Neural progenitor cell (in vitro differentiated cells): ENCODE measurements at places on chromosomes 1 and 21.

GRCh38 chr21:35602811-35603362, 457.4 kb downstream of the SETD4 start:
- no peak for DNase-seq

- no peak for DNase-seq
Measured at GRCh38 chr1:168792142-168792541, 63.1 kb upstream of the DPT start.

DNA sequence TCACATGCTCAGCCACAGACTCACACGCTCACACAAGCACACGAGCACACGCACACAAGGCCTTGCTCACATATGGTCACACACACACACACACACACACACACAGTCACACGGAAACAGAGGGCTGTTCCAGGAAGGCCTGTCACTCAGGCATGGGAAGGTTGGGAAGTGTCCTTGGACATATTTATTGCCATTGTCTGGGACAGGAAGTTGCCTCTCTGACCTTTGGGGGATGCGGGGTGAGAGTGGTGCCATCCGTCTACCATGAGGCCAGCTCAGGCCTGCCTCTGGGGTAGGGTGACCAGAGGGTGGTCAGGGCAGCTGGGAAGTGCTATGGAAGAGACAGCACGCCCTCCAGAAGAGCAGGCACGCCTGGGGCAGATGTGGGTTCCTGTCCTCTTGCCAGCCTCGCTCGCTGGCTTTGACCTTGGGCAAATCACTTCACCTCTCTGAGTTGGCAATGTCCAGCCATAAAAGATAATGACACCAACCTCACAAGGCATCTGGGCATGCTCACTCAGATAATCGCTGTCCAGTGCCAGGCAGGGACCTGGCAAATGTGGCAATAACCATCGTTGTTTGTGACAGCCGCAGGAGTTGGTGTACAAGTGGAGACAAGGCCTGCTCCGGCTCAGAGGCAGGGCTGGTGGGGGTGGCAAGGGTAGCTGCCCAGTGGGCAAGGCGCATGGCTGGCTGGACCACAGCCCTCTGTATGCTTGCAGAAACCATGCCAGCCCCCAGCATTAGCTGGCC, 8.0 kb upstream of the GUCA2A start:
- no peak for DNase-seq

DNA sequence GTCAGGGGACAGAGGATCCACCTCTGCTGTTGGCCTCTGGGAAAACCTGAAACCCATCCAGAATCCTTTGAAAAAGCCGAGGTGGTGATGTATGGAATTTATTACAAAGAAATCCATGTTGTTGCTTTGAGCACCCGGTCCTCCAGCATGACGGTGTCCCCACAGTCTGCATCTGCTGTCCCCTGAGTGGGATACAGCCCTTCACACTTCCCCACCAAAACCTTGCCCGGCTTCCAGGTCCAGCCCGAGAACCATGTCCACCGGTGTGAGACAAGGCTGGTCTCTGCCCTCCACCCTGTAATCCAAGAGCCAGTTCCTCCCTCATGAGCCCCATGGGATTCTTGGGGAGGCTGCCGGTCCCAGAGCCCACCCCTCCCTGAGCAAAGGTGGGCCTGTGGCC, 70.5 kb downstream of the STUM start:
- no peak for DNase-seq

DNA sequence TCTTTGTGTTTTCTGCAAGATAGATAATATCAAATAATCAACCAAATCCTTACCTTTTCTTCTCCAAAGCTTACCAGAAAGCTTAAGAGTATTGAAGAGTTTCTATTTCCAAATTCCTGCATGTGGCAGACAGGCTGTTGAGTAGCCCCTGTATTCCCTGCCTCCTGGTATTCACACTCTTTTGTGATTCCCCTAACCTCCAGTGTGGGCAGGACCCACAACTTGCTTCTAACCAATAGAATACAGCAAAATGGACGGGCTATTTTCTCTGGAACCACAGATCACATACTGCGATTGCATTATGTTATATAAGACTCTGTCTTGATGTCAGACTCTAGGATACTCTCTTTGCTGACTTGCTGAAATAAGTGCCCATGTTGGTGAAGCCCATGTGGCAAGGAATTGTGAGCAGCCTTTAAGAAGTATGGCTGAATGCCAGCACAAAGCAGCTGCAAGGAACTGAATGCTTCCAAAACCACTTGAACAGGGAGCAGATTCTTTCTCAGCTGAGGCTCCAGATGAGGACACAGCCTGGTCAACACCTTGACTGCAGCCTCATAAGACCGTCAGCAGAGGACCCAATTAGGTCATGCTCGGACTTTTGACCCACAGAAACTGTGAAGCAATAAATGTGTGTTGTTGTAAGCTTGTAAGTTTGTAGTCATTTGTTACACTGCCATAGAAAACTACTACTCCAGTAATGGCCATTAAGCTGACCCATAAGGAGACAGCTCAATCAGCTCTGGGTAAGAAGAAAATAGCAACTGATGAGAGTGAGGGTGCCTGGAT, 47.9 kb upstream of the PLXNA2 start:
- DNase-seq: no peak

GRCh38 chr1:64291931-64292330, 88.5 kb downstream of the UBE2U start:
- DNase-seq: no peak

DNA sequence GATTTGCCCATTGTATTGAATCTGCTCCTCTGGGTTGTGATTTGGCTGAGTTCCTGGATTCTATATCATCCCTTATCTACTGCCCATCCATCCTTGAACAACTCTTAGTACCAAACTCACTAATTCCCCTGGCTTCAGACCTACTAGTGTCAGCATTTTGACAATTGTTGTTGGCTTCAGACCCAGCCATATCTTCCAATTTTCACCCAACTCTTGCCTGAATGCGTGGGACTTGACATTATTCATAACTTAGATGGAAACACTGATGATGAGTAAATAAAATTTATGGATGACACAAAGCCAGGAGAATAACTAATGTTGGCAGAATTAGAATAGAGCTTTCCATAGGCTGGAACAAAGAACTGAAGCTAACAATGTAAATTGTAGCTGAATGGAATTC, 27.3 kb upstream of the EDEM3 start:
- no peak for DNase-seq

GRCh38 chr21:27771938-27772483, 805.1 kb upstream of the ADAMTS5 start:
- no peak for DNase-seq

DNA sequence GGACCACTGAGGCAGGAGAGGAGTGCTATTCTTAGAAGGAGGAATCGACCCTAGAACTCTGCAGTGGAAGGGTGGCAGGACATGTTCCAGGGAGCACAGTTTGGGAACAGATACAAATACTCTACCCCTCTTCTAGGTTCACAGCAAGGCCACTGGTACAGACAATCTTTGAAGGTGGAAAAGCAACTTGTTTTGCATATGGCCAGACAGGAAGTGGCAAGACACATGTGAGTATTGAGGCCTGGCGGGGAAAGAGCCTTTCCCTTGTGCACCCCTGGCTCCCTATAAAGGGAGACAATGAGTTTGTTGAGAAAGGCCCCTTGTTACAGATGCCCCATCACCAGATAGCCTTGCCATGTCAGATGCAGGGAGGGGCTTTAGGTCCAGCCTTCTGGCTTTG, 17.8 kb downstream of the KIF2C start:
- DNase-seq: no peak

GRCh38 chr1:145889722-145890121, 4.1 kb upstream of the ANKRD35 start:
- peak; percentile 15 for DNase-seq

DNA sequence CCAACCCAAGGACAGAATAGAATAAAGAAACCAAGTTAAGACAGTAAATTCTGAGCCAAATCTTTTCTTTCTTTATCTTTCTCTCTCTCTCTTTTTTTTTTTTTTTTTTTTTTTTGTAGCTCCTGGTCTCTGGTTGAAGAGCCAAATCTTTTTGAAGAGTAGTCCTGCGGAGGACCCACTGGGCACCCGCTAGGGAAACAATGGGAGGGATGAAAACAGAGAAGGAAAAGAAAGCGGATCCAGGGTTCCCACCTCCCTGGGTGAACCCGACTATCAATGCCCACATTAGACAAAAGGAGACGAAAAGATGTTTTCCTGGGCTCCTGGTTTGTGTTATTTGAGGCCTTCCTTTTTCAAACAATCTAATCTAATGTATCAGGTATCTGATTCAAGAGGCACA, 49.8 kb upstream of the FBXO28 start:
- peak; percentile 51 for DNase-seq

DNA sequence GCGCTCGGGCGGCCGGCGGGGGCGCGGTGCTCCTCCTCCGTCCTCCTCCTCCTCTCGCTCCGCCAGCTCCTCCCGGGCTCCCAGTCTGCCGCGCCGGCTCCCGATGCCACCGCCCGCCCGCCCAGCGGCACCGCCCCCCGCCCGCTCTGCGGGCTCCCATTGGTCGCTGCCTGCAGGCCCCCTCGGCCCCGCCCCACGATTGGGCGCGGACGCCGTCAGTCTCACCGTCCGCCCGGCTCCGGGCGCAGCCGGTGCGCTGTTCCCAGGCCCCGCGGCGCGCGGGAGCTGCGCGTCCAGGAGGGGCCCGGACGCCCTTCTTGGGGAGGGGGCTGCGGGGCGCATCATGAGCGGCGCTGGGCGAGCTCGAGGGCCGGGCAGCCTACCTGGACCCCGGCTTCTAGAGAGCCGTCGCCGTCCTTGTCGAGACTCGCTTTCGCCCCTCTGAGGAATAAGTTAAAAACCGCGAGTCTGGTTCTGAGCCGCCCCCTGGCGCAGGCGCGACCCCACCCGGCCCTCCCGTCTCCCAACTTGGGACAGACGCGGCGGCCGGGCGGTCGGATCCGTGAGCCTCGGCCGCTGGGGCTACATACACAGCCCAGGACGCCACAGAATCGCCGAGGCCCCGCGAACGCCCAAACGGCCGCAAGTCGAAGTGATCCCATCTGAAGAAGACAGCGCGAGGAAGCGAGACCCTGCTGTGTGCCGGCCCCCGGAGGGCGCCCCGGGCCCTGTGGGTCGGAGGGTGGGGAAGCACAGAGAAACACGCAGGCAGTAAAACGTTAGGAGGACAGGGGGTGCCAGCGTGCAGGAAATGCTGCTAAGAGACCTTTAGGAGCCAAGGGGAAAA, at the start of gene SIPA1L2:
SIPA1L2 (minus strand) TSS at position 87 of the 847 bp plus-strand sequence. CDS start 114,794 bp downstream, outside the sequence.
- peak; percentile 98 for DNase-seq

DNA sequence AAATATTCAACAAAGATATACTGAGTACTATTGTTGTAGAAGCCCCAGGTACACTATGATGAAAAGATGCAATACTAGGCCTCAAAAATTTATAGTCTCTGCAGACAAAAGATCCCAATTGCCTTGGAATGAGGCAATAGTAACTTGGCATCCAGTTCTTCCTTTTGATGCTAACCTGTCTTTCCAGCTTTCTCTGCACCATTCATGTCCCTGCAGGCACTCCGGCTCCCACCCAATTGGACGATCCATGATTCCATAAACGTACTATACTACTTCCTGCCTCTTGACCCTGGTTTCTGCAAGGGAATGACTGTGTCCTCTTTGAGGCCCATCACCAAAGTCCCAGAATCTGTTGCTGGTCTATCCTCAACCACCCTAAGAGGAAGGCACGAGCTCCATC, 8.0 kb upstream of the TAGLN2 start:
- no peak for DNase-seq

DNA sequence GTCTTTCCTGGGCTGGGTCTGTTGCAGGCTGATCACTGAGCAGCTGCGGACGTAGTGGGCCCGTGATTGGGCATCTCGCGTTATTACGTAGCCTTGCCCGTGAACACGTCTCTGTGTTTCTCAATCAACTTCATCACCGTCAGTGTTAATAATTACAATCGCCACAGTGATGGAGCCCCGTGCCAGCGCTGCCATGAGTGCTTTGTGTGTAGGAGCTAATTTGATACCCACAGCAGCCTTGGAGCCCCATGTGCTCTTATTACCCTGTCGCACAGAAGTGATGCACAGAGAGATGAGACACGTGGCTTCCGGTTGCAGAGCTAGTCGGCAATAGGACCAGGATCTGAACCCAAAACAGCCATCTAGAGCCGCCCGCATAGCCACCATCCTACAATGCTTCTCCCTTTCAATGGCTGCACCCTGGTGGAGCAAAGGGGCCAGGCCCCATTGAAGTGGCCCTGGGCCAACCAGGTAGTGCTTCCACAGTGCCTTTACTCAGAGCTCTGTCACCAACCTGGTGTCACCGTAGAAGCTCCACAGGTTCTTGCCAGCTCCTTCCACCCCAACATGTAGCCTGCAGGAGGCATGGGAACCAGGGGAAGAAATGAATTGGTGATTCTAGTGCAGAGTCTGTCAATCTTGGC, 398.5 kb upstream of the VAMP3 start:
- DNase-seq: no peak

DNA sequence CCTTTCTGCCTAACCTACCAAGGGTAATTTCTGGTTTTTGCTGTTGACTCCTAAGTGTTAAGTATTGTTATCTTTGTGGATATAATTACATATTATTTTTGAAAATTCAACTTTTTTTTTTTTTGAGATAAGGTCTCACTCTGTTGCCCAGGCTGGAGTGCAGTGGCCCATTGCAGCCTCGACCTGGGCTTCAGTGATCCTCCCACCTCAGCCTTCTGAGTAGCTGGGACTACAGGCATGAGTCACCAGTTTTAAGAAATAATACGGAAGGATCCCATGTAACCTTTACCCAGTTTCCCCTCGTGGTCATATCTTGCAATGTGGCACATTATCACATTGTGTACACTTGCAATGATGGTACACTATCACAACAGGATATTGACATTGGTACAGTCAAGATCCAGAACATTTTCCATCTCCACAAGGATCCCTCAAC, 3.1 kb downstream of the CHD1L start:
- DNase-seq: no peak

DNA sequence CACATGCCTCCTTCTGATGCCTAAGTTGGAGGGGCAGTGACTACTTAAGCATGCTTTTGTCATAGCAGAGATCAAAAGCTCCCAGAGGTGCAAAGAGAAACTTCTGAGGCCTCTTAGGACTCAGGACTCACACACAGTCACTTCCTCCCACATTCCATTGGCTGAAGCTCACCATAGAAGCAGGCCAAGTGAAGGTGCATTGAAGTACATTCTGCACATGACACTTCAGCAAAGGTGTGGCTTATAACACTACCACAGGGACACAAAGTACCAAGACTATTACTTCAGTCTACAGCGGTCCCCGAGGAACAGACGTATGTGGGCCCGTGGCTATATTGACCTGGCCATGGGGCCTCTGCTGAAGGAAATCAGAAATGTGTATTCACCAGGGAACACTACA, 2.5 kb upstream of the POGK start:
- DNase-seq: no peak

DNA sequence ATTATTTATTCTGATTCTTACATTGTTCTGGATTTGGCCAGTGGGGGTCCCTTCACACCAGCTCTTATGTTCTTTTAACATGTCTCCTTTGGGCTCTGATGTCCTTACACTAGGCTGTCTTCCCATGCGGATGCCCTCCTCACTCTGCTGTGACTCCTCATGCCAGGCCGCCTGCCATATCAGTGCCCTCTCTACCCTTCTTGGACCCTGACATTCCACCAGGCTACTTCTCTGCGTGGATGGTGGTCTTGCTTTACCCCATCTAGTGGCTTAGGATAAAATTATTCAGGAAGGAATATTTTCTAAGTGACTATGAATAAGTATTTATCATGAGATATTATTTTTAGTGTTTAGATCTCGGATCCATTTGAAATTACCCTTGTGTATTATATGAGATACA, 21.2 kb downstream of the ATF6 start:
- DNase-seq: no peak

- no peak for DNase-seq
Measured at GRCh38 chr1:116299248-116299647, 73.8 kb upstream of the ATP1A1 start.

GRCh38 chr1:23555986-23556634, 3.2 kb downstream of the ID3 start:
- peak; percentile 63 for DNase-seq
